ENCODE measurements at places on chromosomes 13 and 19. TPM values are rescaled to one million over a fixed set of nuclear protein-coding genes. Genes with fewer than 3 reads are reported as not detected.

Gene FCGBP
- polyA plus RNA-seq = 0.62 TPM

Gene VSTM1
- 0.53 TPM for polyA plus RNA-seq

- DNase-seq = no peak
Observed at GRCh38 chr19:16372065-16372915, 47.7 kb downstream of the KLF2 start.

GRCh38 chr19:46016426-46017094 lies 6.3 kb downstream of the PGLYRP1 start:
- peak; percentile 84 for DNase-seq

DNA sequence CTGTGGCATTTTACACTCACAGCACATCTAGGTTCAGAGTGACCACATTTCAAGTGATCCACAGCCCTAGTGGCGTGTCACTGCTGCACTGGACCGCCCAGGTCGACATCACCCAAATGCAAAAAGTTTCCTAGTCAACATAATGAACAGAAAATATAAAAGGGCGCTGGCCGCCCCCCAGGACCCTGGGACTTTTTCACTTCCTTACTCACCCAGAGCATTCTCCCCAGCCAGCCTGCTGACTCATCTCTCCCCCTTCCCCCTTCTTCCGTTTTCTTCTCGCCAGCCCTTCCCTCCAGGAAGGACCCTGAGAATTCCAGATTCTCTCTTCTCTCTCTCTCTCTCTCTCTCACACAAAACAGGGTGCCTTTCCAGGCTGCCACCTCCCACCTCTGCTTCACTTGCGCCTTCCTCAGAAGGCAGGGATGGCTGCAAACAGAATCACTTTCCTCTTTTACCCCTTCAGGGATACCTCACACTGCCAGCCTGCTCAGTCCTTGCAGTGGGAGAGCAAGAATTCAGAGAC lies 21.0 kb upstream of the GRWD1 start:
- peak; percentile 92 for DNase-seq

GRCh38 chr19:11989112-11989456 lies 24.2 kb downstream of the ZNF763 start:
- no peak for DNase-seq

Gene NDUFB7
- 161 TPM for polyA plus RNA-seq

- peak; percentile 86 for DNase-seq
Observed at GRCh38 chr19:45667620-45668341, at the start of gene GIPR. TSS of gene GIPR (plus strand) at chr19:45668221. CDS start at chr19:45669521, 1,300 bp downstream.

Gene C5AR1
- 1.6 TPM for polyA plus RNA-seq

GRCh38 chr19:2246801-2247361 lies 2.2 kb upstream of the AMH start:
- no peak for DNase-seq
